COLO829 (cell line): ENCODE measurements at places on chromosomes 13 and 19.

DNA sequence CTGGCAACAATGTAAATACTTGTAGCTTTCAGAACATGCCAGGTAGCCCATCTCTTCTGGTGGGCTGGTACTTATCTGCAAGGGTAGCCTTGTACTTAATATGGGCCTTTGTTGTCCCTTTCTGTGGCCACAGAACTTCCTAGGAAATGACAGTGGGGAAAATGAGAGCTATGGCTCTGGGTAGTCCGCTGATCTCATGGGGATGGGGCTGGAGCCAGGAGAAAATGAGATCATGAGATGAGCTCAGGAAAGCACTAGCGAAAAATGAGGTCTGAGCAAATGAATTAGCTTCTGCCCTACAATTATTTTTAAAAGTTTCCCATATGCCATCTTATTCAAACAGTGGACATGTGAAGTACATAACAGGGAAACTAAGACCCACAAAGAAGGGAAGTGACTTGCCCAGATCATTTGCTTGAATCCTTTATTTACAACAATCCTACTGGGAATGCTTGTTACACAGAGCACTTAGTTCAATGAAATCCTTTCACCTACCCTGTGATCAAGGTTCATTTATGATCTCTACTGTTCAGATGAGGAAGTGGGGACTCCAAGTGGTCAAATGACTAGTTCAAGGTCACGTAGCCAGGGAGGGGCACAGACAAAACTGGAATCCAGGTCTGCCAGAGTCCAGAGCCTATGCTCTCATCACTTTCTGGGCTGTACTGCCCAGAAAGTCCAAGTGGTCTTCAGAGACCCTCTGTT is 87.1 kb downstream of the PTPRS start:
- DNase-seq: no peak

DNA sequence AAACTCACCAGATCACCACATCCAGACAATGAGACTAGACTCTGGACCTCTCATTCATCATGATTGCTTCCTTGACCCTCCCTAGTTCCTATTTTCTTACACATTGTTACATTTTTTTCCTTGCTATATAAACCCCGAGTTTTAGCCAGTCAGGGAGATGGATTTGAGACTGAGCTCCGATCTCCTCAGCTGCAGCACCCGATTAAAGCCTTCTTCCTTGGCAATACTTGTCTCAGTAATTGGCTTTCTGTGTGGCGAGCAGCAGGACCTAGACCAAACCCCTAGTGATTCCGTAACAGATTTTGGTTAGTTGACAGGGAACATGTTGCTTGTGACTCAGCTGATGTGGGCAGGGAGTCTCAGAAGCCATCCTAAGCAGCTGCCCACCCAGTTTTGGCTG is 44.0 kb downstream of the SUCLA2 start:
- no peak for DNase-seq

DNA sequence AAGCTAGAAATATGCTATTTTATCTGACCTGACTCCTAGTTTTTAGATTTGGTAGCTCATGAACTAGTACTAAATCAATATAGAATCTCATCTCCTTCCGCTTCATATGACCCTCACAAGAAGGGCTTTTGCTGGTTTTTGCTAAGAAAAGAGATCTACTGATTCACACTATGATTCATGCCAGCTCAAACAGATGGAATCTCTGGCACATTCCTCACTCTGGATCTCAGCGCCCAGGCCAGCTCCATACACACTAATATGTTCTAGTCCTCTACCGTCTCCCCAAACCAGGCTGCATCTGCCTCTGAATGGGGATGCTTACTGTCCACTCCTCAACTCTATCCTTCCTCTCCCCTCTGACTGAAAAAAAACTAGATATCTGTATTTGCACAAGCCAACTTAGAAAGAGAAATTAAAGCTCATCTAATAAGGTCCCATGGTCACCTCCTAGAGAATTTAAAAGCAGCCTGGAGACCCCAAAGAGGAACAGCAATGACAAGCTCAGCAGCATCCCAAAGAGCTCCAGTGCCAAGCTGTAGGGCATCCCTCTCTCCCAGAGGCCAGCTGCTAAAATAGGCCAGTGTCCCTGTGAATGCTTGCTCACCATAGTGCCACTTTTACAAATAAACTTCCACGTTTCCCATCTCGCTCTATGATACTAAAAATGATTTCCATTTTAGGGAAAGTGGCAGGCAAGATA is 74.9 kb downstream of the LHFPL6 start:
- DNase-seq: peak; percentile 68

DNA sequence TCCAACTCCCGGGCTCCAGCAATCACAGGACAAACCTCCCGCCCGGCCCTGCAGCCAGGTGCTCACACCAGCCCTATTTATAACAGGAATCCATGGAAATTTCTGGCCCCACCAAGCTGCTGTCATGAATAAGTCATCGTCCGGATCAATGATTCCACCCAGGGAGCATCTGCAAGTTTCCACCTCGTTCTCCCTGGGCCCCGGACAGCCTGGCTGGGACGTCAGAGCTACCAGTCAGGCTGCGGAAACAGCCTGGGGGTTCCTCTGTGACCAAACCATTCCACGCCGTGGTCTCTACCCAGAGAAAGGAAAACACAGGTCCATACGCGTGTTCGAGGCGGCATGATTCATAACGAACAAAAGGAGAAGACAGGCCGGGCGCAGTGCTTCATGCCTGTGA is 20.7 kb upstream of the PTBP1 start:
- no peak for DNase-seq

- no peak for DNase-seq
Measured at GRCh38 chr19:7159105-7159933, 89.8 kb downstream of the ZNF557 start.

DNA sequence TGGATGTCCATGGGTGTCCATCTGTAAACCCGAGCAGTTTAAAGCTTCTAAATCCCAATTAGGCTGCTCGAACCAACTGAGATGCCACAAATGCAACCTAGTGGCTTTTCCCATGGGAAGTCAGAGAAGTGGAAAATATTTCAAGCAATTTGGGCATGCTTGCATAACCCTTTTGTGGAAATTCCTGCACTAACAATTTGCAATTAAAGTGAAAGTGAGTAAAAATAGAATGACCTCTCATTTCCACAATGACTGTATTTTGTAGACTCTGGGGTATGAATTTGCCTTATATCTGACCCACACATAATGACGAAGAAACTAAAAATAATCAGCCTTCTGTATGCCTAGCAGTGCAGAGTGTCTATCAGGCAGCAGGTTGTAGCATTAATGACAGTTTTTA is 91.8 kb upstream of the TSC22D1 start:
- peak; percentile 61 for DNase-seq

DNA sequence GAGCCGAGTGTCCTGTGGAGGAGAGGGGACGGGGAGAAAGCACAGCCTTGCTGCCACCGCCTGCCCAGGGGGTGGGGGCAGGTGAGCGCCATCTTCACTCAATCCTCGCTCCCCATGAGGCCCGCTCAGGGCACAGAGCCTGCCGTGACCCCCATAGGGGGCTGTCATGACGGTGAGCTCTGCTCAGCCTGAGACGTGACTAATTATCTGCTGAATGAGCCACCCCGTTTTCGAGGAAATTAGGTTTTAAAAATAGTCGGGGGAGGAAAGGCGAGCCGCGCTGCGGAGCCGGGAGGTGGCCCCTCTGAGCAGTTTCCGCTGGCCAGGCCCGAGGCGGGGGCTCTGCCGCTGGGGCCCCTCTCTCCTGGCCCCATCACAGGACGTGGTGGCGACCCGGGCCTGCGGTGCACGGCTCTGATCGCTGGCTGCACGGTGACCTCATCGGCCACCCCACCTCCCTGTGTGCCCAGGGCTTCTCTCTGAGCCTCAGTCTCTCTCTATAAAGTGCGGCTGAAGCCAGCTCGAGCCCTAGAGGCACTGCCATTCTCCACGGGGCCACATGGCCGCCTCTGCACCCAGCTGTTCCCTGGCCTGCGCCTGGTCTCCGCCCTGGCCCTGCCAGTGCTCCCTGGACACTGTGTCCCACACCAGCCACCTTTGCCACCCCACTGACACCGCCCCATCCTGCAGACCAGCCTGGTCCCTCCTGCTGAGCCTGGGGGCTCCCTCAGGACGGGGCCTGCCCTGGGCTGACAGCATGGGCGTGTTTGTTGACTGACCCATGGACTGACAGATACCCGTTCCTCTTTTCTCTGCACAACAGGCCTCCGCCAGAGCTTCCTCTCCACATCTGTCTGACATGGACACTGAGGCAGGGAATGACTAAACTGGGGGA is 28.3 kb downstream of the PIP5K1C start:
- DNase-seq: no peak

DNA sequence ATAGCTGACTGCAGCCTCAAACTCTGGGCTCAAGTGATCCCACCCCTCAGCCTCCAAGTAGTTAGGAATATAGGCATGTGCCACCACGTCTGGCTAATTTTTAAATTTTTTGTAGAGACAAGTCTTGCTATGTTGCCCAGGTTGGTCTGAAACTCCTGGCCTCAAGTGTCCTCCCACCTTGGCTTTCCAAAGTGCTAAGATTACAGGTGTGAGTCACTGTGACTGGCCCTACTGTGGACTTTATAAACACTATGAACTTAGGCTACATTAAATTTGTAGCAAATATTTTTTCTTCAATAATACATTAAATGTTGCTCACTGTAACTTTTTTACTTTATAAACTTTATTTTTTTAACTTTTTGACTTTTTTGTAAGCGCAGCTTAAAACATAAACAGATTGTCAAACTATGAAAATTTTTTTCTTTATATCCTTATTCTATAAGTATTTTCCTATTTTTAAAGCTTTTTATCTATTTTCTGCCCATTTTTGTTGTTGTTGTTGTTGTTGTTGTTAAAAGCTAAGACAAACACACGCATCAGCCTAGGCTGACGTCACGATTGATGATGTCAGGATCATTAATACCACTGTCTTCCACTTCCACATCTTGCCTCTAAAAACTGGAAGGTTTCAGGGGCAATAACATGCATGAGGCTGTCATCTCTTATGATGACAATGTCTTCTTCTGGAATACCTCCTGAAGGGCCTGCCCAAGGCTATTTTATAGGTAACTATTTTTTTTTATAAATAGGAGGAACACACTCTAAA is 204.2 kb downstream of the KLF5 start:
- no peak for DNase-seq

DNA sequence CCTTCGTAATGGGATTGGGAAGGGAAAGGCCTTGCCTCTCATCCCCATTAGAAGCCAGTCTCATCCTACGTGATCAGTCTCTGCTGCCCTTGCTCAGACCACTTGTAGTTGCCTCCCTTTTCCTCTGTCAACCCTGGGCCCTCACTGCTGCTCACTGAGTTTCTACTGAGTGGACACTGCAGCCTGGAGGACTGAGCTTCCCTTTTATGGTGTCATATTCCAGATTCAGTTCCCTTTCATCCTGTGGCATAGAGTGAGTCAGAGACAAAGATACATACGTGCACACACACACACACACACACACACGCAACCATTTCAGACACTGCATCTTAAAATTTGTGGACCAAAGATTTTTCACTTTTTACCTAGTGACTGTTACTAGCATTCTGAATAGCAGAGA is 56.6 kb downstream of the COG3 start:
- no peak for DNase-seq

DNA sequence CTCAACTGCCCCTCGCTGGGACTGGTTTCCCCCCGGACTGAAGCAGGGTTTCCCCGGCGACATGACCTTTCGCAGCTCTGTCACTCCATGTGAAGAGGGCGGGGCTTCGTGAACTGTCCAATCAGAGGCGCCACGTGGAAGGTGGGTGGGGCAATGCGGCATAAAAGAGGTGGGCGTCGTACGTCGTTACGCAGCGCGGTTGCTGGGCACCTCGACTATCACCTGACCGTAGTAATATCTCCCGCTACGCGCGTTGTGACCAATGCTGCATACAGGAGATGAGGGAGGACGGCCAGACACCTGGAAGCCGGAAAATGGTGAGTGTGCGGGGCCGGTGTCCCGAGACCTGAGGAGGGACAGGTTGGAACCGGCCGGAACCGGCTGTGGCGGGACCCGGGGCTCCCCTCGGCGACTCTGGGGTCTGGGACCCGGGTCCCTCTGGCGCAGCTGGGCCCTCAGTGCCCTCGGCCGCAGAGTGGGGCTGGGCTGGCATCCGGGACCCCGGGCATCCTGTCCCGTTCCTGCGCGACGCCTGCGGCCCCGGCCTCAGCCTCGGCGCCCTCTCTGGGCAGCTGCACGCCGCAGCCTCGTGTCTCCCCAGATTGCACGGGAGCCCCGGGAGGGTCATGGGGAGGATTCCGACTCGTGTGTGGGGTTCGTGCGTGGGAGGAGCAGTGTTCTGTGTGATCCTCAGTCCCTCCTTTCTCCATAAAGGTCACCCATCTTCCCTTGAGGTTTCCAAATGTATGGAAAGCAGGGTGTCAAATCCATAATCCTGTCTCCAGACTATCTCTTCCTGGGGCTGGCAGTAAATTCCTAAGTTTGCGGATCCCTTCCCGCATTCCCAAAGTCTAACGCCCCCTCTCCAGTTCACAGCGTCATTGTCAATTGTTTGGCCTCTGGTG is 32.2 kb downstream of the ZNF136 start:
- no peak for DNase-seq

DNA sequence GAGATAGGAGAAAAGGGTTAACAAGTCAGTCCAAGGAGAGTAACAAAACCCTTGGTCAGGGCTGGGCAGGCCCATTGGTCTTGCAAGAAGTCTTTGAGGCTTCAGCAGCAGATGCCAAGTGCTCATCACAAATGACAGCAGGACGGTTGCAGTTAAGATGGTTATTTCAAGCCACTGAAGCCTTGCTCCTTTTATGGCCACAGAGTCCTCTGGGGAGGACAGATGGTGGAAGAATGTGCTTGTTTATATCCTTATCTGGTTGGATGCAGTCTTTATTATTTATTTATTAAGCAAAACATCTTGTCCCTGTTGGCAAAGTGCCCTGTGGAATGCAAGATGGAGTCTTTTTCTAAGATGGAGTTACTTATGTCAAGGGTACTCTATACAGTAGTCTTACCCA is 19.2 kb upstream of the ZNF331 start:
- no peak for DNase-seq

DNA sequence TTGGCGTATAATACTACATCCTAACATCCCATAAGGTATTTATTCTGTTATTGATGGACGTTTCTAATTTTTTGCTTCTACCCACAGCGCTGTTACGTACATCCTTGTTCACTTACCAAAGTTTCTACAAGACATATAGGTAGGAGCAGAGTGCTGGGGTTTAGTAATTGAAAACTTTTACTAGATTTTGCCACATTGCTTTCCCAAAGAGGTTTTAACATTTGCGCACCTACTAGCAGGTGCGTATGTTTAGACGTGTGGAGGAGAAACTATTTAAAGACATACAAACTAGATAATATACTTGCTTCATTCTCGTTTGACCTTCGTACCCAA is 559 bp upstream of the RPL21 start:
- DNase-seq: no peak

GRCh38 chr13:44237276-44237767 is 136.3 kb upstream of the SERP2 start:
- DNase-seq: no peak

GRCh38 chr13:45615501-45616101 is at the start of gene ERICH6B:
TSS of gene ERICH6B (minus strand) at chr13:45615739. CDS start at chr13:45597005, 18,734 bp downstream.
- peak; percentile 87 for DNase-seq

GRCh38 chr13:23619068-23619855 is 49.0 kb downstream of the TNFRSF19 start:
- DNase-seq: no peak
